ENCODE measurements at places on chromosomes 12 and 14.

- DNase-seq: no peak
Measured at GRCh38 chr12:25293653-25294052, 42.9 kb upstream of the KRAS start.

DNA sequence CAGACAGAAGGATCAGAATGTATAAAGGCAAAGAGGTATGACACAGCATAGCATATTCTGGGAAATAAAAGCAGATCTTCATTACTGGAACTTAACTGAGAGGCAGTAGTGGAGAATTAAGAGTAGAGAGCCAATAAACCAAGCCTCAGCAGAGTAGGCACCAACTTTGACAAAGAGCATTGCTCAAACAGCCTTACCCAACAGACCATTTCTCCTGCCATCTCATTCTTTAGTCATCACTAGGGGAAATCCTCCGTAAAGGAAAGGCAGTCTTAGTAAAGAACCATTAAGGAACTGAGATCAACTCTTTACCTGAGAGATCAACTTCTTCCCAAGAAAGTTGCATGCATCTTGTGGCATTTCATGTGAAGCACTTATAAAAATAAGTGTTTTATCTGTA lies 36.6 kb downstream of the SENP1 start:
- no peak for DNase-seq

GRCh38 chr12:104643819-104644669 lies 187.3 kb downstream of the CHST11 start:
- no peak for DNase-seq

- no peak for DNase-seq
Measured at GRCh38 chr12:5503774-5504173, 71.9 kb downstream of the NTF3 start.

DNA sequence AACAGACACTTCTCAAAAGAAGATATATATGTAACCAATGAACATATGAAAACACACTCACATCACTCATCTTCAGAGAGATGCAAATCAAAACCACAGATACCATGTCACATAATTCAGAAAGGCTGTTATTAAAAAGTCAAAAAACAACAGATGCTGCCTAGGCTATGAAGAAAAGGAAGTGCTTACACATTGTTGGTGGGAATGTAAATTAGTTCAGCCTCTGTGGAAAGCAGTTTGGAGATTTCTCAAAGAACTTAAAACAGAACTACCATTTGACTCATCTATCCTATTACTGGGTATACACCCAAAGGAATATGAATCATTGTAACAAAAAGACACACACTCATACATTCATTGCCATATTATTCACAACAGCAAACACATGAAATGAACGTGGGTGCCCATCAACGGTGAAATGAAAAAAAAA lies 35.1 kb downstream of the EIF2S3B start:
- no peak for DNase-seq

DNA sequence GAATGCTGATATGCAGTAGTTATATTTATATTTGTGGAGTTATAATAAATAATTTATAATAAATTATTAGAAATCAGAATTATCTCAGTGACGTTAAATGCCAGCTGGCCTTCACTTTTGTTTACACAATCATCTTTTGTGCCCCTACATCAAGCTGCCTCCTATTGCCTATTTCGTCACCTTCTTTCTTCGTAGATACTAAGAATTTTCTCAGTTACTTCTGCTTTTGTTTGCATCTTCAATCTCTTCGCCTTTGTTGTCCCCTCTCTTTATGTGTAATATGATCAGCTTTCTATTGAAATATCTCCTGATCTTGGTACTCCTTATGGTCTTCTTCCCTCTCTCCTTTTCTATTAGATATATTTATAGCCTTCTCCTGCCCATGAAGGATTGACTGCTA lies 197.0 kb downstream of the ERC1 start:
- DNase-seq: no peak

DNA sequence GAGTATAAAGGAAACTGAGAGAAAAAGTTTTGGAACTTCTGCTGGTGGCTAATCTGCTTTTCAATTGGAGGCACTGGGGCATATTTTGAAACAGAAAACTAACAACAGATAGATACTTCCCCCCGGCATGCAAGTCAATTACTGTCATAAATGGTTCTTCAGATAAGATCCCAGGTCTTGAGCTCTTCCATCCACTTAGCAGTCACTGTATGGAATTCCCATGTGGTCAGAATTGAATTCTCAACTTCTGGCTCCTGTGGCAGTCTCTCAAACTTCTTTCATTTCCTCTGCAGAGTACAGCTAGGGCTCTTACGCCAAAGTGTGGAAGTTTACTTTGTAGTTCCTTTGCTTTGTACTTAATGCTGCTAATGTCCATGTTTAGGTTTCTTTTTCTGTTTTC lies 452.2 kb downstream of the IPO8 start:
- DNase-seq: no peak

- DNase-seq: no peak
Measured at GRCh38 chr12:108060067-108060466, 69.0 kb upstream of the WSCD2 start.

DNA sequence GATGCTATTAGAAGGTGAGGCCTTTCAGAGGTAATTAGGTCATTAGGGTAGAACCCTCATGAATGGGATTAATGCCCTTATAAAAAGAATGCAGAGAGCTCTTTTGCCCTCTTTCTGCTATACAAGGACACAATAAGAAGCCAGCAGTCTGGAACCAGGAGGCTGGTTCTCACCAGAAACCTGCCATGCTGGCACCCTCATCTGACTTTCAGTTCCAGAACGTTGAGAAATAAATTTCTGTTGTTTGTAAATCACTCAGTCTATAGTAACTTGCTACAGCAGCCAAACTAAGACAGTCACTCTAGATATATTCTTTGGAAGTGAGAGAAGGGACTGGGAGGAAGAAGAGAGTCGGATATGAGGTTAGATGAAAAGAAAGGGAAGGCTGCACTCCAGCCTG lies 125.0 kb upstream of the MYF6 start:
- DNase-seq: no peak

DNA sequence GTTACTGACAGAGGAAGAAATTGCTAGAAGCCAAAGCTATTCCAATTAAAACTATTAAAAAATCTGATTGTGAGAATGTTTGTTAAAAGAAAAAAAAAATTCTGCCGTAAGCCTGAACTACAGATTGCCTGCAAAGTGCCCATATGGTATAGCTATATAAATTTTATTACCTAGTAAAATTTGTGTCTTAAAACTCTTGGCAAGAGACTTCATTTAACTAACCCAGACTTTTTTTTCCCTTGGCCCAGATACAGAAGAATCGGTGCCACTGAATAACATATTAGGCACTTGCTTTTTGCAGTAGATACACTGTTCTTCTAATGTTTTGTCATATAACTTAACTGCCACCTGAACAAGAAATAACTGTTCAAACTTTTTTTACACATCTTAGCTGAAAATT lies 125.5 kb downstream of the RPS29 start:
- no peak for DNase-seq

DNA sequence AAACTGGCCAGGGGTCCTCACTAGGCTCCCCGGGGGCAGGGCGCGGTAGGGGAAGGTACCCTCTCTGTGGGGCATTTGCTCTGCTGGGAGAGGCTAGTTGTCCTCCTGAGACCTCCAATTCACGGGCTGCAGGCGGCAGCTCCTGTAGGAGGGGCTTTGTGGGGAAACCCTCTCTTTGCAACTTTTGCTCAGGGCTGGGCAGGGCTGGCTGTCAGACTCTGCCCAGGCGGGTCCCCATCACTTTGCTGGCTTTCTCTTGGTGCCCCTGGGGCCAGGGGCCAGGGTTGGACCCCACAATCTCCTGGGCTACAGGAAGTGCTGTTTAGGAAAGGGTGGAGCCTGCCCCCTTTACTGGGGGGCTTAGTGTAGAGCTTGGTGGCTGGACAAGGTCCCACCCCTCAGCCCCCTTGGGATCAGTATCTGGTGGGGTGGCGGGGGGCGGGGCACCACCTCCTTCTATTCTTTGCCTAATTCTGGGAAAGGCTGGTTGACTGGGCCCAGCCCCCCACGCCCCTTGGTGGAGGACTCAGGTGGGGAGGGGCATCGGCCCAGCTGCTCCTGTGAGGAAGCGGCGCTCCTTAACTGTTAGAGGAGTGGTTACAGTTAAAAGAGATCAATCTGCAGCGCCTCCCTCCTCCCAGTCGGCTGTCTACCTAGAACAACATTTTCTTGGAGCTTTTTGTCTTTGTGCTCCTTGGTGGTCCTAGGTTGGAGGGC lies 918.7 kb downstream of the AACS start:
- no peak for DNase-seq

- DNase-seq: no peak
Measured at GRCh38 chr12:43883311-43883710, 47.4 kb downstream of the TMEM117 start.

- DNase-seq: no peak
Measured at GRCh38 chr12:91893476-91893875, 252.2 kb downstream of the BTG1 start.

DNA sequence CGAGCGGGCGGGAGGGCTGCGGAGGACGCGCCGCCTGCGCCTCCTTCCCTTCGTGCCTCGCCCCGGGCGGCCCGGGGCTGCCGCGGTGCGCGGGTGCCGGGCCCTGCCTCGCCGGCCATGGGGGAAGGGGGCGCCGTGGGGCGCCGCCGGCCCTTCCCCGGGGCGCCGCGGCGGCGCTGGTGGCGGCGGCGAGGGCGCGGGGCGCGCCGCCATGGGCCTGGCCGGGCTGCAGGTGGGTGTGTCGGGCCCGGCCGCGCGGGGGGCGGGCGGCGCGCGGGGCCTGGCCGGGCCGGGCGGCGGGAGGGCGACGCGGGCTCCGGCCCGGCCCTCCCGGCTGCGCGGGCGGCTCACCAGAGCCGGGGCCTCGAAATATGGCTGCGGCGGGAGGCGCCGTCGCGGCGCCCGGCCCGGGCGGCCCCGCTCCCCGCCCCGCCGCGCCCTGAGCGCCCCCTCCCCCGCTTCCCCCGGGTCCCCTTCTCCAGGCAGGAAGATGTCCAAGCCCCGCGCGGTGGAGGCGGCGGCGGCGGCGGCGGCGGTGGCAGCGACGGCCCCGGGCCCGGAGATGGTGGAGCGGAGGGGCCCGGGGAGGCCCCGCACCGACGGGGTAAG lies 5.1 kb downstream of the KMT5A start:
- DNase-seq: no peak

GRCh38 chr12:118357257-118358007 lies 15.3 kb downstream of the TAOK3 start:
- no peak for DNase-seq

DNA sequence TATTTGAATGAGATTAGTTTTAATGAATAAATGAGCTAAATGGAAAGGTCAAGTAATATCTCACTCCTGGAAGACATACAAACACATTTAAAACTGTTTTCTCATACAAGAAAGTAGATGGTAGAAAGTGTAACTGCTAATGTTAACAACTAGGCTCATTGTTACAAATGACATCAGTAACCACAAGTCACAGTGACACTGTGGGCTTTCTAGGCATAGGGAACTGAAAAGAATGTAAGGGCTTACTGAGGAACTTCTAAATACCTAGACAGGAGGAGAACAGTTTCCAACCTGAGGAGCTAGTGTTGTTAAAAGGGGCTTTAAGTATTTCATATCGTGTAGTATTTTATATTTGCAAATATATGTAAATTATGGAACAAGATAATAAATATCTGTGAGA lies 17.5 kb upstream of the ERGIC2 start:
- no peak for DNase-seq

DNA sequence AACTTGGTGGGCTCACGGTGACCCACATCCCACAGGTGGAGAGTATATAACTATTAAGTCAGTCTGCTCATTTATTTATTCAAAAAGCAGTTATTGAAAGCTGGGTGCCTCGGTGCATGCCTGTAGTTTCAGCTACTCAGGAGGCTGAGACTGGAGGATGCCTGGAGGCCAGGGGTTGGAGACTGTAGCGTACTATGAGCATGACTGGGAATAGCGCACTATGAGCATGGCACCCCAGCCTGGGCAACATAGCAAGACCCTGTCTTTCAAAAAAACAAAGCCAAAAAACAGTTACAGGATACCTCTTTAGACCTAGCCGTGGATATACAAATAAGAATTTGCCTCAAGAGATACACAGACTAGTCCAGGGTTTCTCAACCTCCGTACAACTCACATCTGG lies 139.8 kb downstream of the ZFP36L1 start:
- DNase-seq: no peak

DNA sequence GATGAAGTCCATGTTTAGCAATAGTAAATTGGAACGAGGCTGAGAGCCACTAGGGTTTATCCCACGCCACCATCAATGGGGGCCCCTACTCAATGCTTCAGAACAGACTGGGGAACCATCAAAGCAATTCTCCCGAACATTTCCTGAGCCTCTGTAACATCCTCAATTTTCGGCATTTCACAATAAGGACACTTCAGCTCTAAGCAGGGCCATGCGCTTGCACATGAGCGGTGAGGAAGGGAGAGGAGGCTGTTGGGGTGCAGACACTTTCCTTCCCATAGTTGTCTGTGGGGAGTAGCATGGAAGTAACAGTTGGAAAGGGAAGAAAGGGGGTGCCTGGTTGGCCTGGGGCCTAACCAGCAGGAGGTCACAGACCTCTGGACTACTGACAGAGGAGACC lies 129.9 kb upstream of the PRMT8 start:
- DNase-seq: no peak

- no peak for DNase-seq
Measured at GRCh38 chr12:130007771-130008170, 103.9 kb upstream of the TMEM132D start.

DNA sequence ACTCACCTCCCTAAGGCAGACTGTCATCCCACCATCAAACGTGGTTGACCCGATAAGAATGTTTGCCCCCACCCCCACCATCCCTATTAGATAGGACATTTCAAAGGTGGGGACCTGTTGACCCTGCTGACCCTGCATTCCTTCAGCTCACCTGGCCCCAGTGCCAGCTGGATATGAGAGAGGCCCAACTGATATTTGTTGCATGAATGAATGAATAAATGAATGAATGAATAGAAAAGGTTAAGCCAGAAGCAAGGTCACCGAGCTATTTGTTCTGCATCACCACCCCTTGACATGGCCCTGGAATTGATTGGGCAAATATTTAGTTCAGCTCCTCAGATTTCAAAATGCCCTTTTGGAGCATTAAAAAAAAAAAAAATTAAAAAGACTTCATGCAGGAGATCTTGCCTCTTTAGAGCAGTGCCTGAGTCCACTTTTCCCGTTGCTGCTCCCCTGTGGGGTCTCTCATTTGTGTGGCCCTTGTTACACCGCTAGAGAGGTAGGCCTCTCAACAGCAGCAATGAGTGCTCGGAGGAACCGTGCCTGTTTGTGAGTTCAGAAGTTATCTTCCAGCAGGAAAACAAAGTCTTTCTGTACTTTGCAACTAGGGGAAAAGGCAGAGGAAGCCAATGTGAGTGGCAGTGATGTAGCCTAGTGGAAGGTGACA lies 8.5 kb upstream of the SERPINA5 start:
- no peak for DNase-seq

DNA sequence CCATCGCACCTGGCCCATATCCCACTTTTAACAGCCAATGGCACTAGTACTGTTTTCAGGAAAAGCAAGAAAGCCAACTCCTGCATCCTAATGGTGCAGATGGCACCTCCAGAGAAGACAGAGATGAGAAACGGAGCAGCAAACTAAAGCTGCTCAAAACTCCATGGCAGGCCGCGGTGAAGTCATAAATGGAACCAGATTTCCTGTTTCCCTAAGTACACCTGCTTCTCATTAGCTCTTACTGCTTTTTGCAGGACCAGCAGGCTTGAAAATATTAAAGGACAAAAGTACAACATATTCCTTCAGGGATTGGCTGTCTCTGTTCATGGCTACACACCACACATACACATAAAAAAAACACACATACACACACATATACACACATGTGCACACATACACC lies 36.7 kb upstream of the LGALS3 start:
- DNase-seq: no peak

Measured in naive thymus-derived CD4-positive, alpha-beta T cell (primary cell).